ENCODE measurements at places on chromosomes 11 and 22.

DNA sequence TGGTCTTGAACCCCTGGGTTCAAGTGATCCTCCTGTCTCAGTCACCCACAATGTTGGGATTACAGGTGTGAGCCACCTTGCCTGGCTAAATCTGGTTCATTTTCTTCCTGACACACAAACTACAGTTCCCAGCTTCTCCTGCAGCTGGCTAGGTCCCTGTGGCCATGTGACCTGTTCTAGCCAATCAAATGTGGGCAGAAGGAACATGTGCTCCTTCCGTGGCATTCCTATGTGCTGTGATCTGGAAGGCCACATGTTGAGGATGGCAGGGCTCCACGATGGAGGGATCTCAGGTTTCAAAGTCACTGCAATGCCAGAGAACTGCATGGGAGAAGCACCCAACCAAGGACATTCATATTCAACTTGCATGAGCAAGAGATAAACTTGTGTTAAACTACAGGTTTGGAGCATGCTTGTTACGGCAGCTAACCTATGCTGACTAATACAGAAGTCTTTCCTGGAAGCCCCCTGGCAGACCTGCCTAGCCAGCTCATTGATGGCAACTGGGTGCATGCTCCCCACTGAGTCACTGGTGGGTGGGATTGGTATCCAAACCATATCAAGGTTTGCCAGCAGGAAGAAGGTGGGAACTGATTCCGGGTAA lies 86.0 kb downstream of the RPS6KA4 start:
- no peak for DNase-seq

DNA sequence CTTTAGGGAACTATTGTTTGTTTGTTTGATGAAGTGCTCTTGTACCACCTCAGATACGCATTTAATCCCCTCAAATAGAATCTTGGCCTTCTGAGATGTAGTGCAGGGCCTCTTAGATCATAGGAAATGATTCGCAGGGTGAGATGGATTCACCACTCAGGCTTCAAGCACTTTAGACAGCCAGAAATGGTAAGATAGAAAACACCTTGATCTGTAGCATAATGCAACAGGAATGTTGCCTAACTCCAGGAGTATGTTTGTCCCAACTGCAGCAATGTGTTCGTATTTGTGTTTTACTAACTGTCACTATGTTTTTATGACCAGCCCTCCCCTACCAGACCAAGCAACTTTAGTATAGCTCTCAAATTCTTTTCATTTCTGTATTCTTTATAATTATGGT lies 761.2 kb downstream of the NELL1 start:
- DNase-seq, result no peak

GRCh38 chr11:134561331-134561720 lies 149.3 kb upstream of the B3GAT1 start:
- DNase-seq, result no peak

DNA sequence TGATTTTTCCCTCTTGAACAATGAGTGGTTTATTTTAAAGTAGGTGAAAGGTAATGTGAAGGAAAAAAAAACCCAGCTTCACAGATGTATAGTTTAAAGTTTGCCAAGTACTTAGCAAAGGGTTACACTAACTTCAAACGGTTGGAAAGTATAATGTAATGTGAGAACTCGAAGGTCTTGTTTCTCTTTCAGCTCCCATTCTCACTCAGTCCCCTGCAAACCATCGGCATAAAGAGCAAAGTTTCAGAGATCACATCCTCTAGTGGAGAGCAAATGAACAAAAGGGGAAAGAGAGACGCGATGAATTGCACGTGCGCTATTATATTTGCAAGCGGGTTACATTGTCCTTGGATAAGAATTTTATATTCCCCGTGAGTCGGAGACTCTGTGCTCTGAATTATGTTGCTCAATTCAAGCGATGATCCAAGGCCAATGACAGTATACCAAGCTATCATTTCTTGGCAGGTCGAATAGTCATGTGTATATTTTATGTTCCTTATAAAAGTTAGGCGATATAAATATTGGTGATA lies 37.6 kb upstream of the BIRC3 start:
- no peak for DNase-seq

GRCh38 chr11:15371533-15371932 lies 256.8 kb downstream of the INSC start:
- DNase-seq, result no peak

DNA sequence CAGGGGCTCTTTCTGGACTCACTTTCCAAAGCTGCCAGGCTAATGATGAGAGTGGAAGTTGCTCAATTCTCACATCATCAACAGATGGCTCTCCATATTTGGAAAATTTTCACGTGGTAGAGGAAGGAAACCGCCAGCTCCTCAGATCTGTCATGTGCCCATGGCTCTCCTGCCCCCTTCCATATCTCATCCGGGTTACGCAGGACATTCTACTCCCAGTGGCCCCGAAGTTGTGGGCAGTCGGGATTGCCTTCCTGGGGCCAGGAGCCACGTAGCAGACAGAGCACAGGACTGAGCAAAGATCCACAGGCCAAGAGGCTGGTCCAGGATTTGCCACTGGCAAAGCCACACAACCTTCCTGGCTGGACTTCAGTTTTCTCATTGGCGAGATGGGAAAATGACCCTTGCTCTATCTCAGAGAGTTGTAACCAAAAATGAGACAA lies 38.8 kb downstream of the RPUSD4 start:
- DNase-seq, result no peak

DNA sequence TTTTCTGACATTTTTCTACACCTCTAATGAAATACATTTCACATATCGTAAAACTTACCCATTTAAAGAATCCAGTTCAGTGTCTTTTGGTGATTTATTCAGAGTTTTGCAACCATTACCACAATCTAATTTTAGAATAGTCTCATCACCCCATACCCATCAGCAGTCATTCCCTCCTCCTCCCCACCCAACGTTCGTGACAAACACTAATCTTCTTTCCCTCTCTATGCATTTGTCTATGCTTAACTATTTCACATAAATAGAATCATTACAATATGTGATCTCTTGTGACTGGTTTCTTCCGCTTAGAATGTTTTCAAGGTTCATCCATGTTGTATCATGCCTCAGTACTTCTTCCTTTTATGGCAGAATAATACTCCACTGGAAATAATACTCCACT lies 9.5 kb downstream of the TTC28 start:
- no peak for DNase-seq

GRCh38 chr22:36936362-36937116 lies 23.1 kb downstream of the CSF2RB start:
- no peak for DNase-seq

DNA sequence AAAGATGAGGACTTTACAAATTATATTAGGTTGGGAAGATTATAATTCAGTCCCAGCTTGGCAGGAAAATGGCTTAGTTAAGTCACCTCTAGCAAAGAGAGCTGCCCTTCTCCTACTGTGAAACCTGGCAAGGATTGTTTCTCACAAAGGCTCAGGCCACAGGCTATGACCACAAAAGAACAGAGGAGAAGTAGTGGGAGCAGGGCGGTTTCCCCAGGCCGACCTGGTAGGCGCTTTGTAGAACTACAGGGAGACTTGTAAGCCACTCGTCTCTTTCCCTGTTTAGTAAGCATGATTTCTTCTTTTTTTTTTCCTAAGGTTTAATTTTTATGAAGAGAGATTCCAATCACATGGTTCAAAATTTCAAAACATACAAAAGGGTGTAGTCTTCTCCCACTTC lies 4.6 kb downstream of the SNAP29 start:
- no peak for DNase-seq

- no peak for DNase-seq
Measured at GRCh38 chr22:47376901-47377505, 614.6 kb downstream of the TBC1D22A start.

DNA sequence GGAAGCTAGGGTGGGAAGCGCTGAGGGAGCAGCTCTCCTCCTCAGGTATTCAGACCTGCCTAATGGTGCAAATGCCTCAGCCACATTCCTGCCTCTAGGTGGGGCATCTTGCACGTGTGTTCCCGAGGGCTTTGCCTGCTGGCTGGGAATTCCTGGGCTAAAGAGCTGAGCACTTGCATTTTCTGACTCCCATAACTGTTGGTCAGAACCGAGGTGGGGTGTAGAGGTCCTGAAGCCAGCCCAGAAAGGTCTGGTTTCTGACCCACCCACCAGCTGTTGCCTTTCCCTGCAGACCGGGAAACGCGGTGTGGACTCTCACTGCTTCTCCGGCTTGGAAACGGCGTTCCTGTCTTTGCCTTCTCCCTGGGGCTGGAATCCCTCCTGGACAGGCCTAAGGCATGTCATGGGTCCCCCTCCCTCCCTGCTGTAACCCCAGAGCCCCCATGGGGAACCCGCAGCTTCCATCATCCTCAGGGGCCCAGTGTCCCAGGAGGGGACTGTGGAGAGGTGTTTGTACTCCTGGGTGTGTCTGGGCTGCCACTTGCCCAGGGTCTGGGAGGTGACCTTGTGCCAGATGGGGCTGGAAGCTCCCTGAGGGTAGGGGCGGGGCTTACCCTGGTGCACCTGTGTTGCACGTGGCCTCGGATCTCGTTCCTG lies 24.0 kb upstream of the SMIM38 start:
- DNase-seq, result no peak

GRCh38 chr11:69011624-69012091 lies 1.4 kb downstream of the MRGPRF start:
- DNase-seq, result no peak

DNA sequence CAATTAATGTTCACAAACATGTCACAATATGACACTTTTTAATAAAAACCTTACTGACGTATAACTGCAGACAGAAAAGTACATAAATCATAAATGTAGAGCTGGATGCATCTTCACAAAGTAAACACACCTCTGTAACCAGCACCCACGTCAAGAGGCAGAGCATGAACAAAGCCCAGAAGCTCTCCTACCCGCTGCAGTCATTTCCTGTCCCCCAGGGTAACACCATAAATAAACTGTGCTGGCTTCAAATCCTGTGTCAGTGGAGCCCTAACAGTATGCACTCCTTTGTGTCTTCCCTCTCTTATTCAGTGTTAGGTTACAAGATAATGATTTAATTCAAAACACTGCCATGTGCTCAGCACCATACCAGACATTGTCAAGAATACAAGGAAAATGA lies 5.7 kb downstream of the SYT13 start:
- DNase-seq, result no peak

- no peak for DNase-seq
Measured at GRCh38 chr11:112321501-112322172, 61.0 kb upstream of the PLET1 start.

- no peak for DNase-seq
Measured at GRCh38 chr22:28379075-28379779, 300.4 kb downstream of the TTC28 start.

DNA sequence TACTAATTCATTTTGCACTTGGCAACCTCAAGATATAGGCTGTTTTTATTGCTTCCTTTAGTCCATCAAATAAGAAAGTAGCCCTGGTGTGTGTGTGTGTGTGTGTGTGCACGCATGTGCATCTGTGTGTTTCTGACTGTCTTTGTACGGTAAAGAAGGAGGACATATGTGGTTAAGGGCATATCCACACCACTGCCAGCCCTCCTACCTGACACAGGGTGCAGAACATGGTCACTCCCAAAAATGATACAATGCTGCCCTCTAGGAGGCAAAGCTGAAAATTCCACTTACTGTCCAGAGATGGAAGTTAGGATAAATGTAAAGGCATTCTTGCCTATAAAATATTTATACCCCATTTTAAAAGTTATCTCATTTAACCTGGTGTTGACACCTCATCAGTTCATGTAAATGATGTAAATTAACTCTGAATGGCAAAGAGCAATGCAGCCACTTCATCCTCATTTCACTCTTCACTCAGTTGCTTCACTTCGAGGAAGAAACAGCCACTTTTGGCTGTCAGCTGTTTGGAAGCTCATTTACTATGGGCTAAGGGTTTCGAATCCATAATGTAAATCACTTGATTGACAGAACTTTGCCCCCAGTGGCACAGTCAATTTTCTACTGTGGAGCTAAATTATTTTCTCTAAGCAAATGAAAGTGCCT lies 83.1 kb upstream of the MTNR1B start:
- DNase-seq, result no peak

DNA sequence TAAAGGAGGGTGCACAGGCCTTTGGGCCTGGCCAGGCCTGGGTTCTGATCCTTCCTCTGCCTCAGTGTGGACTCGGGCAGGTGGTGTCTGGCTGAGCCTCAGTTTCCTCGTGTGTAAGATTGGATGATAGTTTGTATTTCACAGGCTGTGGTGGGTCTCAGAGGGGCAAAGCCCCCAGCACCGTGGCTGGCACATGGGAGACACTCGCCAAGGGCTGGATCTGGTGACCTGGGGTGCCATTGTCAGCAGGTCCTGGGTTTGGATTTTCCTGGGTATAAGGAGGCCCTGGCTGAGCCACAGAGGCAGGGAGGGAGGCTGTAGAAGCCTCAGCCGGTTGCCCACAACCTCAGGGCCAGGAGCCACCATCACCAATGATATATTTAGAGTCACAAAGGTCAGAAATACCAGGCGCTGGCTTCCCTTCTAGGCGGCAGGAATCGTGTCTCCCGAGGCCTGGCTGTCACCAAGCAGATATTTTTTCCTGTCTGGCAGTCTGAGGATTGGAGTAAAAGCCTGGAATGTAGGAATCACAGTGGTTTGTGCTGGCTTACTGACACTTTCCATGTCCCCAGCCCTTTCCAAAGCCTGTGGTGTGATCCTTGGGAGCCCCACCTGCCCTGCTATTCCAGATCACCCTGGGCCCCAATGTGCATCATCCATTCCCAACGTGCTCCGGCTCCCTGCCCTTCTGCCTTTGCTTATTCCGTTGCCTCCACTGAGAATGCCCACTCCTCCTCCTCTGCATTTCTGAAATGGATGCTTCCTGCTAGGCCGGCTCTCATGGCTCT lies 15.6 kb downstream of the KCNC1 start:
- no peak for DNase-seq

DNA sequence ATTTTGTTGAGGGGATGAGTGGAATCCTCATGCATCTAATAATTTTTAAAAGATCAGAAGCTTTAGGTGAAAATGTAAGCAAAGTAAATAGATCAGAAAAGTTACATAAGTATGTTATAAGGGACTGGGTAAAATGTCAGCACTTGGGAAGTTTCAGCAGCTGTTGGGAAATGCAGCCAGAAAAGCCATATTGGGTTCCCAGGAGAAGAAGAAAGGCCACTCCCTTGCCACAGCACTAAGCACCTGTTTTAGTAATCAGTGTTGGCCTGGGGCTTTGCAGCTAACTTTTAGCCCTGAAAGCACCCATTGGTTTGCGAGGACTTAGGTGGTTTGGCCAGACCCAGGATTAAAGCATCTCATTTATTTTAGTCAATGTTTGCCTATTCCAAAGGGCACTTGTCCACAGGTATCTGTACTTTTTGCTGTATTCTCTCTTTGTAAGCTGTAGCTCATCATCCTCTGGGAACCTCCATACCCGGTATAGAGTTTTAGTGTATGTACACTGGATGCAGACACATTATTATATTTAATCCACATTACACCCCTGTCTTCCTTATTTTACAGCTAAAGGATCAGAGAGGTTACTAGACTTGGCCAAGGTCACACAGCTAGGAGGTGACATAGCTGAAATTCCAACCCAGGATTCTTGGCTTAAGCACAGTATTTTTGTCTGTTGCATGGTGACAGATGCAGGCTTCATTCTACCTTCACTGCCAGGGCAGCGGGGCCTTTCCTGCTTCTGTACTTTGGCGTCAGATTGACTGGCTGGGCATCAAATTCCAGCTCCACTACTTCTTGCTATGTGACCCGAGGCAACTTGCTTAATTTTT lies 127.7 kb upstream of the SESN3 start:
- DNase-seq, result no peak
